ENCODE measurements at places on chromosomes 12 and 14. TPM values are rescaled to one million over a fixed set of nuclear protein-coding genes. Genes with fewer than 3 reads are reported as not detected.

Gene SLC39A5
- 158 TPM for total RNA-seq

Gene KRT81
- total RNA-seq: not detected

Gene SLC35F4
- not detected for total RNA-seq

Gene GLIPR1L2
- 0.16 TPM for total RNA-seq

Gene ALG10B
- 3.6 TPM for total RNA-seq

Gene KRT82
- total RNA-seq: not detected

Gene TMEM253
- 48.3 TPM for total RNA-seq

Gene STXBP6
- total RNA-seq: 26.1 TPM
